ENCODE measurements at places on chromosomes 3 and 15.

DNA sequence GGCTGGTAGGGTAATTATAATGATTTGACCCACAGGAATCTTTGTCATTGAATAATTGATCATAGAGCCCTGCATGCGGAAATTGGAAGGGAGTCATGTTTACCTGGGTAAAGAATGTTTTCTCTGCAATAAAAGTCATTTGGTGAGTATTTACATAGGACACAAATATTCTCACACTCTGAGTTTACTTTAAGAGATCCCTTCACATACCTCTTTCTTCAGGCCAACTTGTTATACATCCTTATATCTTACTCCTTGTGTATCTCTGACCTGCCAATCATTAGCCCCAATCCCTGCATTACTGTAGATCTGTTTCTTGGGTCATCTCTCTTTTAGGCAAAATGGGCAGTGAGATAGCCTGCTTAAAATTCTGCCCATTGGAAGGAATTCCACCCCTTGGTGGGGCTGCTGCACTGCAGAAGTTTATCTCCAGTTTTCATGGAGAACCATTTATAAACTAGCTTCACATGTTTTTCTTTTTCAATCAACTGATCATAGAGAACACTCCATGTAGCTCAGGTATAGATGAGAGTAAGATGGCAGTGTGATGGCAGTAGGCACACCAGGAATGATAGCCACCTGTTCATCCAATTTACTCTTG is 46.2 kb downstream of the ILDR1 start:
- no peak for DNase-seq

- no peak for DNase-seq
Measured at GRCh38 chr3:39343076-39343717, 13.7 kb downstream of the CCR8 start.

- no peak for DNase-seq
Measured at GRCh38 chr3:114608293-114608692, 314.5 kb downstream of the TIGIT start.

- DNase-seq, result no peak
Measured at GRCh38 chr3:191328383-191328961, 722 bp upstream of the CCDC50 start.

DNA sequence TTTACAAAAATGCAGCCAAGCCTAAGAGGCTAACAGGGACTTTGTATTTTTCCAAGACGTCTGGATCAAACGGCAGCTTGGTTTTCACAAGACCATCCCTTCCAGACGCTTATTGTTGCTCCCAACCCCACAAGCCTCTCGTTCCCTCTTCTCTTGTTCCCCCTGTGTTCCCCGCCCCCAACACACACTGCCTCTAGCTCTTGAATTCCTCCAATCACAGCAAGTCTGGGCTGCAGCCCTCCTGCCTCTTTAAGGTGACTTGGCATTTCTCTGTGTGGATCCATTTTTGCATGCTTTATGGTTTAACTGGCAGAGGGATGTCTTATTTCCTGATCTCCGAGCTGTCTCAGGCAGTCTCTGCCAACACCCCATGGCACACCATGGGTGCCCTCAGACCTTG is 182.2 kb downstream of the ABHD5 start:
- DNase-seq, result no peak

DNA sequence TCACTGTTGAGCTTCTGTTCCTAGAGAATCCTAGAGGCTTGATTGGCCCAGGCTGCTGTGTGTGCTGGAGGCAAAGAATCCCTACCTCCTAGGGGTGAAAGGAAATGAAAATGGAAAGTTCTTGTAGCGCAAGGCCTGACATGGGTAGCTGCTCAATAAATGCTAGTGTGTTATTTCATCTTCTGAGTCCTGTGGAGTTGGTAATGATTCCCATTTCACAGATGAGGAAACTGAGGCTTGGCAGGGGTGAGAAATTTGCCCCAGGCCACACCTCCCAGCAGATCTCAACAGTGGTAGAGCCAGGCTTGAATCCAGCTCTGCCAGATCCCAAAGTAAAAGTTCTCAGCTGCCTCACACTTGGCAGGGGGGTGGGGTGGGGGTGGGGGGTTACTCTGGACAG is 26.1 kb downstream of the HDAC11 start:
- DNase-seq, result no peak

Data from stimulated activated CD4-positive, alpha-beta T cell treated with anti-CD3 and anti-CD28 coated beads, Interleukin-15, amount 100 ng/mL, for 24 hours (primary cell).